ENCODE measurements at places on chromosomes 3 and 15.

- DNase-seq = no peak
Observed at GRCh38 chr3:46462511-46462910, 2.2 kb downstream of the LTF start.

DNA sequence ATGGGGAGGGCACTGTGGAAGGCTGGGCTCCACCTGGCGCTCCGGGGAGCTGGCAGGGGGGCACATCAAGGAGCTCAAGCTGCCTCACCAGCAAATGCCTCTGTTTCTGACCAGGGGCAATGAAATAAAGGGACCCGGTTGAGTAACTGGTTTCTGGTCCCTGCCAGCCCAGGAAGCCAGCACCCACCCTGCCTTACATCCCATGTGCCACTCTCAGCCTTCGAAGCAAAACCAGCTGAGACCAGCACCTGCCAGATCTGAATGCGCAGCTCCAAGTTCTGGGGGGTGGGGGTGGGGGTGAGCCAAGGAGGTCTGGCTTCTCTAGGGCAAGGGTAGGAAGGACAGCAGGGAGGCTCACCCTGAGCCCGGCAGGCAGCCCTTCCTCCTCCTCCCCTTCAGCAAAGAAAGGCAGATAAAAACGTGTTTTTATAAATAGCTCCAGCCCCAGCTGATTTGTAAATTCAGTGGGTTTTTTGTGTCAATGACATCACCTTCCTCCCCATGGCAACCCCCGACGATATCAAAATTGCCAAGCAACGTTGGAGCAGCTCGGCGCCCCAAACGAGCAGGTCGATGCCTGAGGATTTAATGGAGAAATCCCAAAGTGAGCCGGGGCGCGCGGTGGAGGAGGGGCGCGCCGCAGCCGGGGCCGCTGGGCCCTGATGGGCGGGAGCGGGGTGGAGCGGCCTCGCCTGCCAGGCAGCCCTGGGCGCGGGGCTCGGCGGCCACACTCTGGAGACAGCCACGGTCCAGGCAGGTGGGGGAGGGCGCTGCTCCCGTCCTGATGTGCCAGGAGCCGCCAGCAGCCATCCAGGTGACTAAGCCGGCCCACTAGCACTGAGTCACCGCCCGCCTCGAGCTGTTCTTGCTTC is at the start of gene PAK6:
Gene PAK6 (plus strand): TSS at position 532 of the 872 bp plus-strand sequence. CDS start 25,723 bp downstream, outside the sequence.
- DNase-seq = no peak

DNA sequence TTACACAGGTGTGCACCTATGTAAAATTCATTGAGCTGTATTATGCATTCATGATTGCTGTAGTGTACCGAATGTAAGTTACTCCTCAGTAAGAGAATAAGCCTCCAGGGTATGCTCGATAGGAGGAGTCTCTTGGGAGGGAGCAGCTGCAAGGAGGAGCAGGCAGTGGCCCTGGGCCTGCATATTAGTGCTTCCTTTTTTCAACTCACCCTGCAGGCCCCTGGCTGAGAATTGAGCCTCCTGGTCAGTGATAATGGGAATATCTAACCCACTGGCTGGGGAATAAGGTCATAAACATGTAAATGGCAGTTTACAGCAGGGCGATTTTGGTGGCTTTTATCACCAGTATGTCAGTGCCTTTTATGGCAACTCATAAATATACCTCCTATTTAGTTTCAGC is 21.7 kb upstream of the SFMBT1 start:
- no peak for DNase-seq

DNA sequence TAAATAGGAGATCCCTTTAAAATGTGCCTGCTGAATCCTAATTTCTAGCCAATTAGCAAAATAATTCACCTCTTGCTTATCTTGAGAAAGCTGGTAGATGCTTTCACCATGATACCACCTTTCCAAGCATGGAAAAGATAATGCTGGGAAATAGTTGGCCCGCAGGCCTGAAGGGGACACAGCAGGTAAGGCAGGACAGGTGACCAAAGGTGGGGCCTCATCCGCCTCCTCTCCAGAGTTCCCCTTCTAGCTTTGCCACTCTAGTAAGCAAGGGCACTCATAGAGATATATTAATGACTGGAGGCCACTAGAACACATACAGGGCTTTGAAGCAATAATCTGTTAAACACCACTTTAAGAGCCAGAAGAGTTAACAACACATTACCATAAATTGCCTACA is 45.5 kb downstream of the SATB1 start:
- no peak for DNase-seq

DNA sequence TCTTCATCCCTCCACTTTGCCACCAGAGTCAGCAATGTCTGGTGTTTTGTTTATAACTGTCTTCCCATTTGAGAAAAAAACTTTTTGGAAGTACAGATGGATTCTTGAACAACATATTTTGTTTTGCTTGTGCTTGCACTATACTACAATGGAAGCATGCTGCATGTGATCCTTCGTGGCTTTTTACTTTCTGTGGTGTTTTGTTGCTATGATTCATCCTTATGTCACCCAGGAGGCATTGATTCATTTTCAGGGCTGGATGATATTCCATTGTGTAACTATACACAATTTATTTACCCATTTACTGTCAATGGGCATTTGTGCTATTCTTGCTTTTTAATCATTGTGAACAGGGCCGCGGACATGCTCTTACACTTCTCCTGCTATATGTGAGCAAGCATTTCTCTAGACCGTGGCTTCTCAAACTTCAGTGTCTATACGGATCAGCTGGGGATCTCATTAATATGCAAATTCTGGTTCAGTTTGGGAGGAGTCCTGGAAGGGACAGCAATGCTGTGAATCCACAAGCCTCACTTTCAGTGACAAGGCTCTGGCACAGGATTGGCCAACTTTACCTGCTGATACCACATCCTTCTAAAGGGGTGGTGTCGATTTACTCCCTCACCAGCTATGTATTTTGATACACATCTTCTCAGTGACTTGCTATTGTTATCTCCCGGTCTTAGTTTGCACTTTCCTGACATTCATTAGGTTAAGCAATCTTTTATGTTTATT is 65.9 kb downstream of the POLR2M start:
- no peak for DNase-seq
